ENCODE measurements at places on chromosomes 11 and 22. TPM values are rescaled to one million over a fixed set of nuclear protein-coding genes. Genes with fewer than 3 reads are reported as not detected.

OR8K5 gene
- total RNA-seq: not detected

MMP3 gene
- not detected for total RNA-seq

APOA5 gene
- not detected for total RNA-seq

PLAAT4 gene
- total RNA-seq: 3.0 TPM

CBX6 gene
- total RNA-seq: 21.9 TPM

ZNF202 gene
- total RNA-seq: 14.8 TPM

PRR33 gene
- not detected for total RNA-seq

SYT13 gene
- 130 TPM for total RNA-seq

HEPHL1 gene
- total RNA-seq: not detected

MS4A15 gene
- total RNA-seq: not detected

CRY2 gene
- total RNA-seq: 33.9 TPM

TRIM34 gene
- total RNA-seq: 0.74 TPM

SCGB1C1 gene
- total RNA-seq: not detected

HTATIP2 gene
- 2.7 TPM for total RNA-seq

B3GAT1 gene
- total RNA-seq: 60.2 TPM

TYR gene
- not detected for total RNA-seq

MUC5AC gene
- 0.25 TPM for total RNA-seq

OR5A1 gene
- not detected for total RNA-seq

ESAM gene
- total RNA-seq: 6.1 TPM

BTBD18 gene
- not detected for total RNA-seq
